Cardiac septum (tissue), 1 donor: ENCODE measurements at places on chromosomes 4 and X. TPM values are rescaled to one million over a fixed set of nuclear protein-coding genes. Genes with fewer than 3 reads are reported as not detected.

Gene COX7B2
- not detected for total RNA-seq

Gene SLC4A4
- total RNA-seq = 22.0 TPM

Gene CT45A3
- not detected for total RNA-seq

Gene ADAMTS3
- total RNA-seq = 0.75 TPM

Gene CXCL3
- 0.43 TPM for total RNA-seq

Gene S100G
- total RNA-seq = not detected

GRCh38 chr4:84220990-84221389, 278.1 kb downstream of the NKX6-1 start:
- no peak for DNase-seq

DNA sequence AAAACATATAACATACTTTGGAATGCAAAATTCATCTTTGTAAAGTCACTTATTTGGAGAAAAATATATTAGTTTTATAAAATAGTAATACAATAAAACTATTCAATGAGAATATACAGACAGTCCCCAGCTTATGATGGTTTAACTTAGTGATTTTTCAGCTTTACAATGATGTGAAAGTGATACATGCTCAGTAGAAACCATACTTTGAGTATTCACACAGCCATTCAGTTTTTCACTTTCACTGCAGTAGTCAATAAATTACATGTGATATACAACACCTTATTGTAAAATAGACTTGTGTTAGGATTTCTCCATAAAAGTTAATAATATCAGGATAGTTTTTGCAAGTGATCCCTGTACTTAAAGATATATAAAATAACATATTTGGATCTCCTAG, 436.0 kb downstream of the CENPC start:
- no peak for DNase-seq

GRCh38 chr4:18128241-18128640, 106.7 kb upstream of the LCORL start:
- DNase-seq = no peak

DNA sequence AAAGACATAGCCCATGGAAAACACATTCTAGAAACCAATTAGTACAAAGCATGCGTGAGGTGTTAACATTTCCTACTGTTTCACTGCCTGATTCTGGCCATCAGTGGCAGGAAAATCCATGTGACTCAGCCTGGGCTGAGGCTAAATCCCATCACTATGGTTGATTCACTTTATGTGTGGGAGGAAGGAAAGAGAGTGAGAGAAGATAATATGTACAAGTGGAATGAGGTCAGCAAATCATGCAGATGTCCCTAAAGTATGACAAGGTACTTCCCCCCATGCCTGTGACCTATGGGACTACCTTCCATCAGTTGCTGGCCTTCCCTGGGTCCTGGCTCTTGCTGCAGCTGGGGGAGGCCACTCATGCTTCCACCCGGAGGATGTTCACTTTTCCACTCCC, 64.2 kb upstream of the MAP3K15 start:
- DNase-seq = no peak
